ENCODE measurements at places on chromosomes 1 and 21.
A peak's percentile ranks its signal among the peaks of the same experiment; 100 is the strongest.

- DNase-seq: no peak
These were observed 102.0 kb upstream of the VANGL1 start for GRCh38 chr1:115539736-115540135.

GRCh38 chr1:147210987-147211386 is 14.2 kb downstream of the FMO5 start:
- DNase-seq: no peak

DNA sequence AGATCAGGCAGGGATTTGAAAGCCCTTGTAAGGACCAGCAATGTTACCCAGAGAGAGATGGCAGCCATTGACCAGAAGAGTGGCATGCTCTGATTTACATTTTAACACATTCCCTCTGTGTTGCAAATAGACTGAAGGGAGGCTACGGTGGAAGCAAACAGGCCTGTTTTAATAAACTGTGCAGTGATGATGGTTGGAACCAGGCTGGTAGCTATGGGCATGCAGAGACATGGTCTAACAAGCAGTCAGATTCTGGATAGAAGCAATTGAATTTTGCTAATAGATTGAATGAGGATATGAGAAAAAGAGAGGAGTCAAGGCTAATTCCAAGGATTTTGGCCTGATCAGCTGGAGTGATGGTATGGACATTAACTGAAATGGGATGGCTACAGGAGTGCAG is 32.3 kb upstream of the ZNF648 start:
- no peak for DNase-seq

GRCh38 chr1:43590388-43590925 is 59.5 kb upstream of the KDM4A start:
- DNase-seq: no peak

- DNase-seq: no peak
These were observed 138.7 kb downstream of the RUNX1 start for GRCh38 chr21:34910396-34910795.

DNA sequence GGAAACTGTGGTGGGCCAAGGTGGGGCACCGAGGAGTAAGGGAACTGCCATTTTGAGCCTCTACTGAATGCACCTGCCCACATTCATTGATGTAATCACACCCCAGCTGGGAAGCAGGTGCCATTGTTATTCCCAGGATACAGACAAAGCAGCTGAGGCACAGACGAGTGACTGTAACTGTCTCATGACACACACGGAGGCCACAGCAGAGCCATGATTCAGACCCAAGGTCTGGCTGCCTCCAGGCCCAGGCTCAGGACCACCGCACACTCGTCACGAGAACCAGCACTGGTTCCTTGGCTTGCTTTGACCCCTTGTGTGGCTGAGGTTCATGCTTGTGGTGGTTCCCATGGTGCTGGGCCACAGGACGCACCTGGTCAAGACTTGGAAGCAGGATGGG is 45.6 kb upstream of the CLIC4 start:
- DNase-seq: no peak

DNA sequence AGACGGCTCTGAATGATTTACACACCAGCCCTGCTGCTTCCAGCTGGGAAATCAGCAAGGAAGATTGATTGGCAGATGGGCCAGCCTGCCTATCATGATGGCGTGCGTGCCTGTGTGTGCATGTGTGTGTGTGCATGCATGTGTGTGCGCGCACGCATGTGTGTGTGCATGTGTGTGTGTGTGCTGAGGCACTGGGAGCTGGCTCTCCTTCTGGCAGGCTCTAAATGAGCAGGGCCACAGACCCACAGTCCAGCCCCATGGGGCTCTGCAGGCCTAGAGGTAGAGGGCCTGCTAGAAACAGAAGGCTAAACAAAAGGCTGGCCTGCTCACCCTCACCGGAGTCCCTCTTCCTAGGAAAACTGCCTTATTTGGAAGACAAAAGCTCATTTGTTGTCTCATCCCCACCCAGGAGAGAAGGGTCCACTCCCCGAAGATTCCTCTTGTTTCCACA is 6.0 kb downstream of the KLHDC8A start:
- DNase-seq: no peak

- no peak for DNase-seq
These were observed 1153.1 kb upstream of the B3GALT2 start for GRCh38 chr1:194339471-194339870.

GRCh38 chr21:25343774-25344545 is 263.3 kb downstream of the MRPL39 start:
- no peak for DNase-seq

DNA sequence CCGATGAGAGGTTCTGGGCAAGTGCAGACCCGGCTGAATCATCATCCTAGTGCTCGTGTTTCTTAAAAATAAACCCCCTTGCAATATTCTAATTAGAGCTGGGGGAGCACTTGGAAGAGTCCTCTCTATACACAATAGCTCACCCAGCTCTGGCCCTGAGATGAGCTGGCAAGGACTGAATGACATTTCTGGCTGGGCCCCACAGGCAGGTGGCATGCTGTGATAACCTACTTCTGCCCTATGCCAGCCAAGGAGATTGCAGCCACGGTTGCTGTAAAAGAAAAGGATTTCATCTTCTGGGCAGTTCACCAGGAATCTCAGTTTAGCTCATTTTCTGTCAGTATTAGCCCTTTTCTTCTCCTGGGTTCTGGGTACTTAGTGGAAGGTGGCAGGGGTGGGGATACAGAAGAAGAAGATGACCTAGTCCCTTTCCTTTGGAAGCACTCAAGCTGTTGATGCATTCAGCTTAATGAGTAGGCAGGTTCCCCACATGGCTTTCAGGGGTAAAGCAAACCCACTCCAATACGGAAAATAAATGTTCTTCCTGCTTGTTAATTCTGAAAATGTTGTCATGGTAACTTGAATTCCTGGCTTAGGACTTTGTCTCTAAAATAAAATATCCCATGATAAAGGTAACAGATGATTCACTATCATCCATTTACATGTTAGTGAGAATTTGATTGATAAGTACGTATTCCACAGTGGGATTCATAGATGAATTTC is 32.2 kb downstream of the VASH2 start:
- DNase-seq: no peak

GRCh38 chr1:155952505-155952890 is 11.1 kb downstream of the RXFP4 start:
- no peak for DNase-seq

DNA sequence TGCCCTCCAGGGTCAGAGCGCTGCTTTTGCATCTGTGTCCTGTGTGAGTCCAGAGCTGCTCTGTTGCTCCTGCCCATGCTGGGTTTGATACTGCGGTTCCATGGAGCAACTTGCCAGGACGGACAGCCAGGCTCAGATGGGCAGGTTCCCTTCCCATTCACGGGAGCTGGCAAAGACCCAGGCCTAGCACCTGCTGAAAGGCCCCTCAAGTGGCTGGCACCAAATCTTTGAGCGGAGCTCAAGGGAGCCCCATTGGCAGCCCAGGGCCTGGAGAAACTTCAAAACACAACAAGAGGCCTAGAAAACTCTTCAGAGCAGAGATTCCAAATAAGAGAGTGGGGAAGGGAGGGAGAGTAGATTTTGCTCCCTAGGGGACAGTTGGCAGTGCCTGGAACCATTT is 97.2 kb downstream of the ACTL8 start:
- no peak for DNase-seq

DNA sequence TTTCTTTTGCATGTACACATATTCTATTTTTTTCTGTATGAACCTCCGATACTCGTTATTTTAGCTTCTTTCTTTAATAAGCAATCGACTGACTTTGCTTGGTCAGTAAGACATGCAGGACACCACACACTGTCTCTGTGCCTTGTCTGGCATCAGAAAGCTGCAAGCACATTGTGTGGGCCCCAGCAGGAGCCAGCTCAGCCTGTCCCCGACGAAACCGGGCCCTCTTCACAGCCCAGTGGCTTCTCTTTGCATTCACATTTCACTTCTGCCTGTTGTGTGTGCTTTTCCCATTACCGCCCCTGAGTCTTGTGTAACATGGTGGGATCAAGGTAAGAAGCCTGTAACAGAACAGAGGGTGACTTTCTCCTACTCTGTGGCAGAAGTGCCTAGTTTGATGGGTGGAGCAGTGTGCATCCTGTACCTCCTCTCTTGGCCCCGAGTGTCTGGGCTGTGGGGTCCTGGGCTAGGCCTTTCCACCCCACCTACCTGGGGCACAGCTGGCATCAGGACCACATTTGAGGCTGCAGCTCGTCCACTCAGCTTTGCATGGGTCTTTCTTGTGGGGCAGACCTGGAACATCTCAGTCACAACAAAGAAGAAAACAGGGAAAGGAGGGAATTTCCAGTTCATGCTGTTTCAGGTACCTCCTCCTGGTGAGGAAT is 118.9 kb upstream of the COL6A1 start:
- no peak for DNase-seq

DNA sequence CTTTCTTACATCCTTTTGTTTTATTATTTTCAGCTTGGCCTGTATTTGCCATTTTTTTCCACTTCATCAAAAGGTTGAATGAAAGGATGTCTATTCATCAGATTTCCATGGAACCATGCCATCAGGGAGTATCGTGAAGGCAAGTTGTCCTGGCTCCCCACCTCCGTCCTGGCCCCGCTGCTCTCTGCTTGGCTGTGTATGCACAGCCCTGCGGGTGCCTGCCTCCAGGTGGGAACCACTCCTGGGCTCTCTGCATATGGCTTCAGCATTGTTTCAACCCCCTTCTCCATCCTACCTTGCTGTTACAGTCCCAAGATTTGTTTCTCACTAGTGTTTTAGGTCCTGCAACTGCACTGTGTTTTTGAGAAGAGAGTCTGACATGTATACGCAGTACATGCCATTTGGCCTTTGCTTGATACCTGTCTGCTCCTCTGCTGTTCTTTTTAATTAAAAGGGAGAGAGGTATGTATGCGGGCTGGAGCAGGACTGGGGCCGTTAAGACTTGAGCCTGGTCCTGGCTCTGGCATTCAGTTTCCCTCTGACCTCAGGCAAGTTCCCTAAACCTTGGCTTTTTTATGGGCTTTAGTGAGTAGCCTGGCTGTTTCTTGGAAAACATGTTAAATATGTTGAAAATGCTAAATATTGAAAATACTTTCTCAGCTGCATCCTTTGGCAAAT is 69.9 kb upstream of the GCLM start:
- DNase-seq: no peak

- DNase-seq: no peak
These were observed 763.2 kb upstream of the TPTE start for GRCh38 chr21:9758141-9758540.

DNA sequence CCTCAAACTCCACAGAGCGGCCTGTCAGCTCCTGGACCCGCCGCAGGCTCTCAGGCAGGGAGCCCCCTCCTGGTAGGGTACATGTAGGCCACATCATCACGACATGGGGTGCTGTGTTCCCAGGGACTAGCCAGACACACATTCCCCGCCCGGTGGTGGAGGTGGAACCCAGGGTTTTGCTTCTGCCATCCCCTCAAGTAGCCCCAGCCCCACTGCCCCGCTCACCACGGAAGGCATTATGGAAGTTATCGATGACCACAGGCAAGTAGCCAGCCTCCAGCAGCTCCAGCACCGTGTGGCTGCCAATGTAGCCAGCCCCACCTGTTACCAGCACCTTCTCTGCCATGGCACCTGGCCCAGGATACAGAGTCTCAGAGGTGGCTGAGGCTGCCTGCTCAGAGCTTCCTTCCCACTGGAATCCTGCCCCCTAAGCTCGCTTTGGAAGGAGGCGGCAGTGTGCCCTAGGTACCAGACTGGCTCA is 1.9 kb downstream of the GALE start:
- no peak for DNase-seq

- DNase-seq: peak; percentile 22
These were observed 15.9 kb downstream of the INKA2 start for GRCh38 chr1:111723091-111723806.

DNA sequence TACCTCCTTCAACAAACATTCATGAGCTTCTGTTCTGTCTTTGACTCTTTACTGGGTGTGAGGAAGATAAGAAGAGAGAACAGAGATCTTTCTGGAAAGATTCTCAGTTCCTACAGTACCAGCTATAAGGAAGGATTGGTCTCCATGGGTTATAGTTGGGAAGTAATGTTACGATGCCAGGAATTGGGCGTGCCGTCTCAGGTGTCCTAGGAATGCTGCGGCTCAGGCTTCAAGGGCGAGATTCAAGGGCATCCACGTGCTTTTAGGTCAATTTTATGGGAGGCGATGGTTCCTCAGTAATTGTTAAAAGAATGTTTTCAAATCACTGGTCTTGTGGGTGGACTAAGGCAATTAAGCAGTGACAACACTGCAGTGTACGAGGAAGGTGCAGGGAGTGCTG is 27.3 kb downstream of the COG2 start:
- DNase-seq: no peak

All from hematopoietic multipotent progenitor cell (in vitro differentiated cells).